ENCODE measurements at places on chromosomes 7 and 10.

- DNase-seq = no peak
Observed at GRCh38 chr7:39153647-39154046, 175.9 kb downstream of the POU6F2 start.

DNA sequence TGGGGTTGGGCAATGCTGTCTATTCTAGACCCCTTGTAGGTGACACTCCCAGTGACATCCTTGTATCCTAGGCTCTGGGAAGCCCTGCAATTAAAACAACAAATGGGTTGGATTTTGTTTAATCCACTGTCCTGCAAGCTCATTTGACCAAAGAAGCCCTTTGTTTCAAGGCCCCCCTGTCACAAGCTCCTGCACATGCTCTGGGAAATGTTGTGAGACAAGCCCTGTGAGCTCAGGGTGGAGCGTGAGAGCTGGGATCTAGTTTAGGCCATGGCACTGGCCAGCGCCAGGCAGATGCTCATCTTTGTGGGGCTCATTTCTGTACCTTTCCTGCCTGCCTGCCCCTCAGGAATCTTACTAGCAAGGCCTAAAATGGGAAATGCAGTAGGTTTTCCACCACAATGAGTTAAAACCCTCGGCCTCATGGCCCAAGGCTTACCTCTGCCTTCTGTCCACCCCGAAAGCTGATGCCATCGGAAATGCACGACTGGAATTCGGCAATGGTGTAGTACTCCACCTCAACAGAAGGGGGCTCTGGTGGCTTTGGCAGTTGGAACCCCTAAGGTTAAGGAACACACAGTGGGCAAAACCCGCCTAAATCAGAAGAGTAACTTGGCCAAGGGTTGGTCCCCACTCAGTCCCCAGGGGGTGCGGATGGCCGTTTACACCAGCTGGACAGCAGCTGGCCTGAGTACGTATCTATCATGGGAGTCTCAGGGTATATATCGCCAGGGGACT, 112.0 kb downstream of the NEURL1 start:
- DNase-seq = peak; percentile 61

GRCh38 chr10:102599565-102600327, 44.5 kb upstream of the TRIM8 start:
- no peak for DNase-seq

DNA sequence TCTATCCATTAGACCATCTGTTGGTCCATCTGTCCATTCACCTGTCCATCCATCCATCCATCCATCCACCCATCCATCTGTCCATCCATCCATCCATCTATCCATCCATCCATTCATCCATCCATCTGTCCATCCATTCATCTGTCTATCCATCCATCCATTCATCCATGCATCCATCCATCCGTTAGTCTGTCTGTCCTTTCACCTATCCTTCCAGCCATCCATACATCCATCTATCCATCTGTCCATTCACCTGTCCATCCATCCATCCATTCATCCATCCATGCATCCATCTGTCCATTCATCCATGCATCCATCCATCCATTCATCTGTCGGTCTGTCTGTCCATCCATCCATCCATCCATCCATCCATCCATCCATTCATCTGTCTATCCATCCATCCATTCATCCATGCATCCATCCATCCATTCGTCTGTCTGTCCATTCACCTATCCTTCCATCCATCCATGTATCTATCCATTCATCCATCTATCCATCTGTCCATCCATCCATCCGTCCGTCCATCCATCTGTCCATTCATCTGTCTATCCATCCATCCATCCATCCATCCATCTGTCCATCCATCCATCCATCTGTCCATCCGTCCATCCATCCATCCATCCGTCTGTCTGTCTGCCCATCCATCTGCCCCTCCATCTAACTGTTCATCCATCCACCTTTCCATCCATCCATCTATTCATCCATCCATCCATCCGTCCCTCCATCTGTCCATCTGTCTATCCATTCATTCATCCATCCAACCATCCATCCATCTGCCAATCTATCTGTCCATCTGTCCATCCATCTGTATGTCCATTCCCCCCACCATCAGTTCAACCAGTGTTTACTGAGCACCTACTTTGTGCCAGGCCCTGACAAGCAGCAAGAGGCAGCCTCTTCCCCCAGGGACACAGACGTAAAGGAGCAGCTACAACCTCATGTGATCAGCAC, 4.8 kb upstream of the LFNG start:
- no peak for DNase-seq

- DNase-seq = no peak
Observed at GRCh38 chr10:89981891-89982290, 280.5 kb downstream of the KIF20B start.

GRCh38 chr10:48296576-48297098, 9.8 kb upstream of the MAPK8 start:
- no peak for DNase-seq

DNA sequence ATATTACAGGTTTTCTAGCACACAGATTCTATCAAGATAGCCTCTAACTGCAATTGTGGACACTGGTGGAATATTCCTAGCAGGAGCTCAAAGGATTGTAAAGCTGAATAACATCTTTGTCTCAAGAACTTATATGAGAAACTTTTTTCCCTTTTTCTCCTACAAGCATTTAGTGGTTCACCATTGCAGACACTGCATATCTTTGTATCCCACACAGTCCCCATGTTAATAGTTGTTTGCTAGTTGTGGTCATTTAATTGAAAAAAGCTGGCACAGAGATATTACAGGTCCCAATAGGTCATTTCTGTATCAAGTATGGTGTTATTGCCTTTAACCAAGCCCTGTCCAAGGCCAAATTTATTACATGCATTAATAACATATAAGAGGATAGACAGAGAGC, 226.2 kb upstream of the TCF7L2 start:
- DNase-seq = no peak

- DNase-seq = no peak
Observed at GRCh38 chr10:30238836-30239235, 110.2 kb downstream of the MTPAP start.

DNA sequence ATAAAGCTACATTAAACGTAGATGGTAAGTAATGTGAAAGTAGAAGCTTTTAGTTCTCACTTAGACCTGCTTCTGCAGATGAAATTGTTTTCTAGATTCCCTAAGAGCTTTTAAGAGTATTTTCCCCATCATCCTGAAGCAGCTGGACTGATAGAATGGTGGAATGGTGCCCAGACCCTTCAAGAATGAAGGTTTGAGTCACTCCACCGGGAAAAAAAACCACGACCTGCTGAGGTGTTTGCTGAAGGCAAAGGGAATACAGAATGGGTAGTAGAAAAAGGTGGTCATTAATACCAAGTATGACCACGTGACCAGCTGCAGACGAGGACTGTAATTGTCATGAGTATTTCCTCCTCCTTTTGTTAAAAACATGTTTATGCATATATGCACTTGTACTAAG, 79.2 kb upstream of the PTPRZ1 start:
- DNase-seq = no peak

- no peak for DNase-seq
Observed at GRCh38 chr10:12547301-12547771, 198.0 kb downstream of the CAMK1D start.

- no peak for DNase-seq
Observed at GRCh38 chr7:1223196-1223981, 9.3 kb upstream of the UNCX start.

- no peak for DNase-seq
Observed at GRCh38 chr7:137986252-137987017, 15.5 kb downstream of the CREB3L2 start.

DNA sequence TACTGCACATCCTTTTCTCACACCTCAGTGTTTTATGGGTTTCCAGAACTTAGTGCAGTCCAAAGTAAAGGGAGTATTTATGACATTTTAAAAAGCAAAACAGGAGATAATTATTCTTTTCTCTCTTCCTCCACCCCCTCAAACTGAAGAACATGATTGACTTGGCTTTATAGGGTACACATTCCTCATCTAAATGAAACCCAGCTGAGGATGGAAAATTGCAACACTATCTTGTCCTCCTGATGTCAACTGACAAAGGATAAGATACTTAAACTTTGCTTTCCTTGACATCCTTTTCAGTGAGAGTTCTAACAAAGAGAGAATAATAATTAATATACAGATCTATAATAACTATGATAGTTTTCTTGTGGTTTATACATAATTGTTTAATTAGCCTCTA, 299.1 kb downstream of the BBS9 start:
- DNase-seq = no peak

GRCh38 chr10:12333380-12334185, 15.8 kb upstream of the CAMK1D start:
- DNase-seq = peak; percentile 72

DNA sequence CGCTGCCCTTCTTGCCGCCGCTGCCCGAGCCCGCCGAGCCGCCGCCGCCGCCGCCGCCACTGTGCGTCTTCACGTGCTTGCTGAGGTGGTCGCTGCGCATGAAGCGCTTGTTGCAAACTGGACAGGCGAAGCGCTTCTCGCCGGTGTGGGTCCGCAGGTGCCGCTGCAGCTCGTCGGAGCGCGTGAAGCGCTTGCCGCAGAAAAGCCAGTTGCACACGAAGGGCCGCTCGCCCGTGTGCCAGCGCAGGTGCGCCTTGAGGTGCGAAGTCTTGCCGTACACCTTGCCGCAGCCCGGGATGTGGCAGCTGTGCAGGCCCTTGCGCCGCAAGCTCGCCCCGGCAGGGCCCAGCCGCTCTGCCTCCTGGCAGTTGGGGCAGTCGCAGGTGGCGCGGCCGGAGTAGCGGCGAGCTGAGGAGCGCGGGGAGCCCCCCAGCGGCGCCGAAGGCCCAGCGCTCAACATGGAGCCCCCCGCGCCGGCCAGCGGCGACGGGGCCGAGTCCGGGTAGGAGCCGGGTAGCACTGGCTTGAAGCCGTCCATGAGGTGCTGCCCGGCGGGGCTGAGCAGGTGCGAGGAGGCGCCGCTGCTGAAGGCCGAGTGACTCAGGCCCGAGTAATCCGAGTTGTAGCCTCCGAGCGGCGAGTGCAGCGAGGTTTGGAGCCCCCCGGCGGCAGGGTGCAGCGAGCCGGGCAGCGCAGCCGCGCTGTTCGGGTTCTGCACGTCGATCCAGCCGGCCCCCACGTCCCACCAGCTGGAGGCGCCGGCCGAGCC, 2.1 kb downstream of the SP8 start:
- no peak for DNase-seq

DNA sequence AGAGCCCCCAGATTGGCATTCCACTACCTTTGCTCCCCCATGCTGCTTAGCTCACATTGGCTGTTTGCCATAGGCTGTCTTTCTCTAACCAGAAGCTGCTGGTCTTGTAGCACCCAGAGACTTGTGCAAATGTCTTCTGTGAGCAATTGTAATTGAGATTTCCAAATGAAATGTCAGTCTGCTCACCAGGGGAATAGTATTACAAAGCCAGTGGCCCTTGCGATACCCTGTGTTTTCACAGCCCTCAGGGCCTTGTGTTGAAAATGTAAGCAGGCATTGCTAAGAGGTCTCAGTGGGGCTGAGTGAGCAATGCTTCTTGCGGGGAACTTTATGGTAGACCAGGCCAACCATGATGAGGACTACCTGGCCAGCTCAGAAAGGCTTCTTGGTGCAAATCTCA, 746.5 kb downstream of the LRMDA start:
- DNase-seq = no peak

GRCh38 chr10:88676283-88677060, 12.2 kb downstream of the LIPF start:
- DNase-seq = no peak

- peak; percentile 68 for DNase-seq
Observed at GRCh38 chr7:139775829-139776266, 1.9 kb downstream of the HIPK2 start.

GRCh38 chr7:29337546-29338116, 143.1 kb downstream of the CHN2 start:
- DNase-seq = no peak

DNA sequence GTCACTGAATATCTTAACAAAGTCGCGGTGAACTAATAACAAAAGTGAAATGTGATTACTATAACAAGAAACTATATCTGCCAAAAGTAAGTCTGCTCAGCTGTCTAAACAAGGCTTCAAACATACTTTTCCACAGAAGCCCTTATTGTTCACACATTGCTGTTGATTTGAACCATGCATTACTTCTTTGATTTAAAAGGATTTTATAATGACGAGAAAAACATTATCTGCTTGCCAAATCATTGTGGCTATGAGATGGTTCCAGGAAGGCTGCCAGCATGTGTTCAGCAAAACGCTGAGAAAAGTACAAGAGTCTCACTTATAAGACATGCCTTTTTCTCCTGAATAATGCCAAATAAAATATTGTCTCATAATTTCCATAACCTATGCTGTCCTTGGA, 24.4 kb downstream of the RNF133 start:
- no peak for DNase-seq

DNA sequence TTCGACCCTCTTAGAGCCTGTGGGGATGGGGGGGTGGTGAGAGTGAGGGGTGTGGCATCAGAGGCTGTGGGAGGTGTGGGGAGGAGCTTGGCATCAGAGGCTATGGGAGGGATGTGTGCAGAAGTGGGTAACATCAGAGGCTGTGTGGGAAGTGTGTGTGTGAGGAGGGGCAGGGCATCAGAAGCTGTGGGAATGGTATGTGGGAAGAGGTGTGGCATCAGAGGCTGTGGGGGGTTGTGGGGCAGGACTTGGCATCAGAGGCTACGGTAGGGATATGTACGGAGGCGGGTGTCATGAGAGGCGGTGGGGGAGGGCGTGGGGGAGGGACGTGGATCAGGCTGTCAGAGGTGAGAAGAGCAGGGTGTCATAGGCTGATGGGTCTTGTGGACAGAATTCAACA, 97.4 kb downstream of the SEC23IP start:
- DNase-seq = no peak

- no peak for DNase-seq
Observed at GRCh38 chr7:155391414-155391813, 66.5 kb upstream of the EN2 start.

- peak; percentile 22 for DNase-seq
Observed at GRCh38 chr7:44965937-44966730, 12.7 kb downstream of the MYO1G start.

DNA sequence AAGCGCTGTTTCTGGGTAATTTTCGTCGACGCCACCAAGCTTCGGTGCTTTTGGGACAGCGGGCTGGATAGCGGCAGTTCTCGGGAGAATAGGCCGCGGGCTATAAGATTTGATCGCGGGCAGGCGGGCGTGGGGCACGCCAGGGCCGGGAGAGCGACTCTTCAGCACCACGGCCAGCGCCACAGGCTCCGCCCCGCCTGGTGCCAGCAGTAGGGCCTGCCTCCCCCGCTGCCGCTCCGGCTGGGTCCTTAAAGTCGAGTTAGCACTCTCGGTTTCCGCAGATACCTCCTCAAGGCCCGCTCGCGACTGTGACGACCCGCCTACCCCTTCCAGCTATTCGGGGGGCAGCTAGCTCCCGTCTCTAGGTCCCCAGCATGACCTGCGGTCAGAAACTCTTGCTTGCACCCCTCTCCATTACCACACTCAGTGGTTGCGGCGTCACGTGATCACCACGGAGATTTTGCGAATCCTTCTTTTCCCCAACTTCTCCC, 9.4 kb downstream of the NXPH1 start:
- DNase-seq = peak; percentile 63

GRCh38 chr10:94041206-94041605, 47.5 kb downstream of the PLCE1 start:
- no peak for DNase-seq

DNA sequence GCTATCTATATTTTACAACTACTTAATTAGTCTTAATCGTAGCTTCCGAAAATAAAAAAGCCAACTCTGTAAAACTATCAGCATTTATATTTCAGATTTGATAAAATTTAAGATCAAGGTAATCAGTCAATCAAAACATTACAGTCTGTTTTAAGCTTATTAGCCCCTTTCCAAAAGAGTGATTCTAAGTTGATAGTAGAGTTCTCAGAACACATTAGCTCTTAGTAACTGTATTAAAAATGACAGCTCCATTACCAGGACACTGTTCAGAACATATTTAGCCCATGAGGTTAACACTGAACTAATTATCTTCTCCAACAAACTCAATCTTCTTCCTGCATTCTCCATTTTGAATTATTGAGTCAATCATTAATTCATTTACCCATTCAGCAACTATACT, 110.3 kb upstream of the PALS2 start:
- no peak for DNase-seq

All from activated CD4-positive, alpha-beta T cell treated with anti-CD3 and anti-CD28 coated beads, Interleukin-2, amount 50 U/mL, for 48 hours (primary cell).